ENCODE measurements at places on chromosomes 16 and 17.
A peak's percentile ranks its signal among the peaks of the same experiment; 100 is the strongest.

GRCh38 chr16:88940862-88941817, 35.9 kb downstream of the CBFA2T3 start:
- no peak for DNase-seq

DNA sequence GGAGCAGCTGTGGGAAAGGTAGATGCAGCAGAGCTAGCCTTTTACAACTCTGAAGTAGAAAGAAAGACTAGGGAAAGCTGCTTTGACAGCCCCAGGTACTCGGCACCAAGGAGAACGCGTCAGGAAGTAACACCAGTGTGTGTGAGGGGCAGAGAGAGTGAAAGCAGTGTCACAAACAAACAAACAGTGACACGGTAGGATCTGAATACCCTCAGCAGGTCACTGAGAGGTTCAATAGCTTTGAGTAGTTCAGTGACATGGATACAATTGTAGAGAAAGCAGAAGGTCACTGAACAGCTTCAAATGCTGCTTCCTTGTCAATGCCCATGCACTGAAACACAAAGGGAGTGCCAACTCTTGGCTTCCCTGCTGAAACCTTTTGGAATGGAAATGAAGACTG, 150.3 kb upstream of the C17orf78 start:
- DNase-seq = no peak

- no peak for DNase-seq
Observed at GRCh38 chr17:40565769-40566409, 617 bp upstream of the CCR7 start.

- no peak for DNase-seq
Observed at GRCh38 chr16:82783933-82784572, 157.3 kb downstream of the CDH13 start.

GRCh38 chr17:45984368-45984767, 14.7 kb upstream of the STH start:
- DNase-seq = no peak

GRCh38 chr17:13425390-13425789, 176.3 kb downstream of the HS3ST3A1 start:
- no peak for DNase-seq

GRCh38 chr17:5181509-5182305, 10.0 kb downstream of the ZNF594 start:
- DNase-seq = peak; percentile 12

DNA sequence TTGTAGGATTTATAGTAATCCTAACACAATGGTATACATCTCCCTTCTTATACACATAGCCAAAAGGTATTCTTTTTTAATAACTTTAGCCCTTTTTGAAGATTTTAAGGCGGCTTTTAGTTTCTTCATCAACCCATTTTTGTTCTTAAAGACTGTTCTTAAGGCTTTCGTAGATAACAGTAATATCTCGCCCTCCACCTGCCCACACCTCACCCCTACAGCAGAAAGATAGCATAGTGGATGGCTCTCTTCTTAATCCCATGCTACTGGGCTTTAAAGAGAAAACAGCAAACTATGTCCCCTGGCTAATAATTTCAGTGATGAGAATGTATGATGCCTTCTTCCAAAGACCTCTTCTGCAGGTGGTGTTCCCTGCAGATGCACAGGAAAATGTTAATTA, 8.6 kb downstream of the IGSF6 start:
- no peak for DNase-seq
